ENCODE measurements at places on chromosomes 11 and 22.

DNA sequence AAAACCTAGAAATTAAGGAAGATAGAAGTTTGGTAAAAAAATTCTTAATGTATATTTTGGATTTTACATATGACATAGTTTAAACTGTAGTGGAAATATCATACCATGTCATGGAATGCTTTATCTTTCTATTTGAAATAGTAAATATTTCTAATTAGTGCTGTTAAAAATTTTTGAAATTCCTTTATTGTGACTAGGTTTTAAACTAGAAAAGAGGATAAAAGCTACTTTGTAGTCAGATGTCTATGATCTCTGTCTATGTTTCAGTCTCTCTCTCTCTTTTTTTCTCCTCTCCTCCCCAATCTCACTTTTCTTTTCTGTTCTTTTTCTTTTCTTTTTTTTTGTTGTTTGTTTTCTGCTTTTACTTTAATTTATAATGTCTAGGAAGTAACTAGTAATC is 226.2 kb downstream of the TMEM135 start:
- DNase-seq, result no peak

DNA sequence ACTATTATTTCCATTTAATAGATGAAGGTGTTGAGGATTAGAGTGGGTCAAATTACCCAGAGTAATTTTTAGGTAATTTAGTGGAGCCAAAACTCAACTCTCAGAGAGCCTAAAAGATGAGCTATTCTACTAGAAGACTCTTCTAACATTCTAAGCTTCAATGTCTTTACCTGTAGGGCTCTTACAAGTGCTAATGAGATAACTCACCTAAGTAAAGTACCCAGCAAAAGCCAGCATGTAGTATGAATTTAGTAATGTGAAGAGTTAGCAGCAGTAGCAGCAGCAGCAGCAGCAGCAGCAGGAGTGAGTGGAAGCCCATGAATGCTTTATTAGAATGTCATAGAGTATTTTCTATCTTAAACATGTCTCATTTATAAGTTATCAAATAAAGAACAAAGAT is 1239.2 kb downstream of the FAM181B start:
- DNase-seq, result no peak

GRCh38 chr22:35912658-35913057 is 116.0 kb downstream of the RBFOX2 start:
- DNase-seq, result no peak

- no peak for DNase-seq
Observed at GRCh38 chr11:128036006-128036405, 551.4 kb downstream of the ETS1 start.

DNA sequence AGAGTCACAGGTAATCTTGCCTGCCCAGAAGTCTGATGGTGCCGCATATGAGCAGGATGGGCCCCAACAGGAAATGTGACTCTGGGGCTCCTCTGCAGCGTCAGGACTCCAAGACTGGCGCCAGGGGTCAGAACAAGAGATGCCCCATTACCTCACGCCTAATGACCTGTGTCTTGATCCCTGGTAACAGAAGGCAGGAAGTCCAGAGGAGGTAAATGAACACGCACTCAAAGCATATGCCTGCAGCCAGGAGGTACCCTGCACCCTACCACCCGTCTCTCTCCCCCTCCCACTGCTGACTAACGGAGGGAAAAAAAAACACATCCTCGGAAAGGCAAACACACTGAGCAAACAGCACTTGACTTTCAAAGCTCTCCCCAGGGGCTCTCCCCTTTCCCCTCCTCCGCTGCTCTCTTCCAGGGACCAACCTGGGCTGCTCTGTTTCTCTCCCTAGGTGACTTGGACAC is 37.3 kb downstream of the ABCC8 start:
- no peak for DNase-seq

DNA sequence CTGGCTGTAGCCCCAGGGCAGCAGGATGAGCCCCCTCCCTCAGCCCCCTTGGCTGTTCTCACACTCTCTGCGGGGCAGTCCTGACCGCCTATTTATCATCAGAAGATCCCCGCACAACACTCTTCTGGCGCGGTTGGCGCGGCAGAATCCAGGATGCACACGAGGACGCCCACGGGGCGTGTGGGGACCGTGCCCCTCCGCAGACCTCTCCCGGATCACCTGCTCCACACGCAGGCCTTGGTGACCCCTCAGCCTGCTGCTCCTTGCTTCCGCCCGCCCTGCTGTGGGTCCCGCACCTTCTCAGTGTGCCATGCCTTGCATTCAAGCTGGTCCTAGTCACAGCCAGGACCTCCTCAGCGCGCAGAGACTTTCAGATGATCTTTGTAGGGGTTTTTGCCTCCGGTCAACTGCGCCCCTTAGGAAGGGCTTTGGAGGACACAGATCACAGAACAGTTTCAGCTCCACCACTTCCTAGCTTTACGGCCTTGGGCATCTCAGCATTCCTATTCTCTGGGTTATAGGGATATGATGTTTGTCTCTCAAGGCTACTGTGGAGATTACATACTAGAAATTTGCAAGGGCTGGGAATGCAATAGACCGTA is 841 bp upstream of the TUB start:
- DNase-seq, result no peak
